RPMI8226 (cell line): ENCODE measurements at places on chromosomes 6 and 20.

DNA sequence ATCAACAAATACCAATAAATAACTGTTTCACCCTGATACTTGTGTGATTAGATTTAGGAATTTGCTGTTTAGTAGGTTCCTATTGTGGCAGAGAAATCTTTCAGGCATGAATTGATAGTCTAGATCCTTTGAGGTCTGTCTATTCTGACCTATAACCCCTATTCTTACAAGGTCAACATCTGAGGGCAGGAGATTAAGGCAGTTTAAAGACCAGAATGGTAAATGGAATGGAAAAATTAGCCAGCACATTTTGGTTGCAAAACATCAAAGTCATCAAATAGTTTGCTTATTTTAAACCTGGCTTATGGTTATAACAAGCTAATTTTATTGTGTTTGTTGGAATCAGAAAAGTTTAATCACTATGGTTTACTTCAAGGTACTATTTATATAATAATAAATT is 78.4 kb downstream of the LIN28B start:
- no peak for DNase-seq

DNA sequence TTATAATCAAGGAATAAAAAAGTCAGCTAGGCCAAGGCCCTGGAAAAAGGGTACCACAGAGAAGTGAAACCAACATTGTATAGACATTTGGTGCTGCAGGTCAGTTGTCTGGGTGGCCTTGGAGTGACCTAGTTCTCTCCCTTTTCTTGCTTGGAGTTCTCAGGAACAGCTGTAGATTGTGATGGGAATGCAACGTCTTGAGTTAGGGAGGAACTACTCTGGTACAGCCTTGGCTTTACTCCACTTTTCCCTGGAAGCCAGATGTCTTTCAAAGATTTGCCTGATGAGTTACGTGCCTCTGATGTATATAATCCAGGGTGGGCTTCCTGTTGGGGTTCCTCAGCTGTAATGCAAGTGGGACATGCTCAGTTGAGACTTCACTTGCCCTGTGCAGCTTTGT is 694.7 kb downstream of the HTR1B start:
- DNase-seq: no peak

DNA sequence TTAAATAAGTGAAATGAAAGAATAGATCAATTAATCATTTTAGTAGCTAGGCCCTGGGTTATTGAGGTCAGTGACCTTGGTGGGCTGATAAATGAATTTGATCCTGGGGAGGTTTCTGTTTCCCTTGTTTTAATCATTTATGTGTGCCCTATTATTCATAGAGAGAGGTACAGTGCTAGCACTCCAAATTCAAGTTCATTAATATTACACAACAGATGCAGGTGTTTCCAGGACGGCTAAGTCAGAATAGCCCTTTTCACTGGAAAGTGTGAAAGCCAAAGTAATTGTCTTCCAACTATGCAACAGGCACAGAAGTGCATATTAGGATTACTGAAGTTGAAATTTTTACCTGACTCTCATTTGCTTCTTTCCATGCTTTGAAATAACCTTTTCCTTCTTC is 61.7 kb upstream of the SGK1 start:
- DNase-seq: no peak

GRCh38 chr20:5949943-5950270 is 426 bp downstream of the TRMT6 start:
- DNase-seq: no peak

DNA sequence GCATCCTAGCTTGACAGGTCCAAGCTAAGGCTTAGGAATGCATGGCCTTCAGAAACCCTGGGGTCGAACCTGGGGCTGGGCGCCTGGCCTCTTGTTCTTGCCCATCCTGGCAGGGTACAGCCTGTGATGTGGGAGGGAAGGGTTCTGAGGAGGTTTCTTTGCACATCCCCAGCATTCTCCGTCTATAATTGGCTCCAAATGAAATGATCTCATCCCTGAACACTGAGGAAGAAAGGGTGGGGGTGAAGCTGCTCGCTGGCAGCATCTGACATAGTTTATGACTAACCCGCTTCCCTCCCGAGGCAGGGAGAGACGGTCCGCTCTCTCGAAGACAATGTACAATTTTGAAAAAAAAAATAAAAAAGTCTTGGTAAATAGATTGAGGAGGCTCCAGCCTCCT is 67.1 kb upstream of the ZNFX1 start:
- DNase-seq: no peak

- DNase-seq: no peak
Observed at GRCh38 chr6:28303570-28303969, 22.2 kb downstream of the PGBD1 start.

DNA sequence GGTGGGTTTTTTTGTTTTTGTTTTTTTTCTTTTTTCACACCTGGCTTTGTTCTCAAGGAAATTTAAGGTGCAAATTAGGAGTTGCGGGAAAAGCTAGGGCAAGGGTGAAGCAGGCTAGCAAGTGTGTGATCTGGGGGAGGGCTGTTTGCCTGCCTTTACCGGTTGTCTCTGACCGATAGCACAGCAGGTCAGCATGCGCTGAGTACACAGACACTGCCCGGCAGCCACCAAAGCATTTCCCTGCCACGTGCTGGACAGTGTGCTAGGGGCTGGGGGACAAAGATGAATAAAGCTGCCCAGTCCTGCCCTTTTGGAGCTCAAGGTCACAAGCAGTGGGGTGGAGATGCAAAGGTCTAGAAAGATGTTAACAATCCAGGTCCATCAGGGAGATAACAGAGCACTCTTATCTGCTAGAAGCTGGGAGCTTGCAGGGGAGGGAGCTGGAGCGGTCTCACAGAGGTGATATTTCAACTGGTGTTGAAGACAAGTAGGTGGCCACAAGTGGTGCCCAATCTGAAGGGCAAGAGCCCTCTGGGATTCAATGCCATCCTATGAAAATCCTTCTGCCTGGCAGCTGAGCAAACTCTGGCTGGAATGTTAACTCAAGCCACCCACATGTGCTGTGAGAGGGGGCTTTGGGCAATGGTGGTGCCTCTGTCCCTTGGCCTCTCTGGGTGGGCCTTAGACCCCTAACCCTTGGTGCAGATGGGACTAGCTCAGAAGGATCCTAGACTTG is 24.5 kb downstream of the TTBK1 start:
- no peak for DNase-seq
